ENCODE measurements at places on chromosomes 1 and 21.

GRCh38 chr1:55246896-55247295 lies 31.7 kb upstream of the USP24 start:
- no peak for DNase-seq

DNA sequence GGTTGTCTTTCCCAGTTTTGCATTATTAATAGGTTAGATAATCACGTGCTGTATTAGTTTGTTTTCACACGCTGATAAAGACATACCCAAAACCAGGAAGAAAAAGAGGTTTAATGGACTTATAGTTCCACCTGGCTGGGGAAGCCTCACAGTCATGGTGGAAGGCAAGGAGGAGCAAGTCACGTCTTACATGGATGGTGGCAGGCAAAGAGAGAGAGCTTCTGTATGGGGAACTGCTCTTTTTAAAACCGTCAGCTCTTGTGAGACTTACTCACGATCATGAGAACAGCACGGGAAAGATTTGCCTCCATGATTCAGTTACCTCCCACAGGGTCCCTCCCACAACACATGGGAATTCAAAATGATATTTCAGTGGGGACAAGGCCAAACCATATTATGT lies 2.3 kb upstream of the VCAM1 start:
- DNase-seq, result no peak

- no peak for DNase-seq
Measured at GRCh38 chr1:16152481-16153087, 3.3 kb downstream of the EPHA2 start.

DNA sequence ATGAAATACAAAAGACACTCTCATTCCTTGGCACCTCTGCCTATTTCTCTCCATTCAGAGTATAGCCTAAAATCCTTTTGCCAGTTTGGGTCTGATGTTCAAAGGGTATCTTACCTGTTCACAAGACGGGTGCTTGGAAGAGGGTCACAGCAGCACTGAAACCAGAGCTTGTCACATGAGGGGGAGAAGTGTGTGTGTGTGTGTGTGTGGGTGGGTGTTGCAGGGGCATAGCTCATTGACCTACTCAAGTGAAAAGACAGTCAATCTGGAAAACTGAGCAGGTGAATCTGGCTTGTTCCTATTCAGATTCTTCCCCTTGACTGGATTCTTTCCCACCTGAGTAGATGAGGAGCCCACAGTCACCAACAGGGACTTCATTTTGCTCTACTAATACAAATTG lies 63.9 kb downstream of the KCTD3 start:
- DNase-seq, result no peak

DNA sequence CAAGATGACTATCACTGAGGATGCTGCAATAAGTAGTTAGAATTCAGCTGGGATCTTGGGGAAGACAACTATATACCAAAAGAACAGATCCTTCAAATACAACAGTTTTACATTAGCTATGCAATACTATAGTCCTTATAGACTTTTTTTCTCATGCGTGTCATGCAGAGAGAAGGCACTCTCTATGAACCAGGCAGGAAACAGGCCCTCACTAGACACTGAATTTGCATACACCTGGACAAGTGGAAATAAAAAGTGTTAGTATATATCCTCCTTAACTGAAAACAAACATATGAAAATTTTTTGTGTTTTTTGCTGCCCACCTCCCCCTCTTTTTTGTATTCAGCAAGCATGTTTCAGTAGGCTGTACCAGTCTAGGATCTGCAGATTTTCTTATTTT lies 29.9 kb downstream of the TMCO1 start:
- DNase-seq, result no peak

GRCh38 chr21:21631961-21632360 lies 633.8 kb downstream of the NCAM2 start:
- no peak for DNase-seq

- DNase-seq, result no peak
Measured at GRCh38 chr1:41528106-41528505, 43.6 kb upstream of the EDN2 start.

DNA sequence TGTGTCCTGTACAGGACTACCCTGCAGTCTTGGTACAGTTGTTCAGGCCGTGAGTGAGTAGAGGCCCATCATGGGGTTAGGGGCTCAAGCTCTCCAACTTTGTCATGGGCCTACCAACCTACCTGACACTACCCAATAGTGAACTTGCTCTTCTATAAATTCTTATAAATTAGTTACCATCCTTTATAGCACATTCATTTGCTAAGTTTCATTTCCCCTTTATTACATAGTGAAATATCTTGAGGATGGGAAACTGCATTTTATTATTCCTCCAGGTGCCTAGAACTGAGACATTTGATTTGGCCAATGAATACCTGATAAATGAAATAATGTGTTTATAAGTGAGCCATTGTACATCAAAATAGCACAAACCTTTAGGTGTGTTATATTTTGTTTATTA lies 9.1 kb upstream of the CTH start:
- no peak for DNase-seq

- DNase-seq, result peak; percentile 20
Measured at GRCh38 chr1:237864338-237865244, 26.1 kb downstream of the ZP4 start.

GRCh38 chr1:237763751-237764150 lies 127.0 kb downstream of the ZP4 start:
- DNase-seq, result no peak

- no peak for DNase-seq
Measured at GRCh38 chr1:27686223-27686990, 14.4 kb upstream of the IFI6 start.

GRCh38 chr1:246104927-246105326 lies 402.2 kb downstream of the SMYD3 start:
- no peak for DNase-seq

- no peak for DNase-seq
Measured at GRCh38 chr1:22317231-22317919, 134.3 kb upstream of the ZBTB40 start.

DNA sequence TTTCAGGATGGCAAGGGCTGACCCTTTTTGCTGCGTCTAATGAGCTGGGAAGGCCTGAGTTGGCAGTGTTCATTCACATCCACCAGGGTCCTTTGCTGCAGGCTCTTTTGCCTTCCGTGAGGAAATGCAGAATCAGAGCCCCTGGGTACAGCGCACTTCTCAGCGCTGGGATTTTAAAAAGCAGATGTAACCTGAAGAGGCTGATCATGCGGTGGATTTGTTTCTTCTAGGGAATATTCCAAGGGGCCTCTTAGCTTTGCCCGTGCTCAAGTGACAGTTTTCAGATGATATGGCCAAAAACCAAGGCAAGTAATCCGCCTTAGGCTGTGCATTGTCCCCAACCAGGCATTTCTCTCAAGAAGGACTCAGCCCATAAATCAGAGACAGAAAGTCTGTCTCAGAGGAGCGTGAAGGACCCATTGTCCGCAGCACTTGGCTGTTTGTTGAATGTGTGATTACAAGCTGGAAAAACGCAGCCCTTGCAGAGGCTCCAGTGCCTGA lies 237.6 kb downstream of the PTPRC start:
- no peak for DNase-seq

- no peak for DNase-seq
Measured at GRCh38 chr1:82094136-82094535, 293.4 kb downstream of the ADGRL2 start.

- DNase-seq, result no peak
Measured at GRCh38 chr21:39012326-39013230, 170.7 kb downstream of the PSMG1 start.

DNA sequence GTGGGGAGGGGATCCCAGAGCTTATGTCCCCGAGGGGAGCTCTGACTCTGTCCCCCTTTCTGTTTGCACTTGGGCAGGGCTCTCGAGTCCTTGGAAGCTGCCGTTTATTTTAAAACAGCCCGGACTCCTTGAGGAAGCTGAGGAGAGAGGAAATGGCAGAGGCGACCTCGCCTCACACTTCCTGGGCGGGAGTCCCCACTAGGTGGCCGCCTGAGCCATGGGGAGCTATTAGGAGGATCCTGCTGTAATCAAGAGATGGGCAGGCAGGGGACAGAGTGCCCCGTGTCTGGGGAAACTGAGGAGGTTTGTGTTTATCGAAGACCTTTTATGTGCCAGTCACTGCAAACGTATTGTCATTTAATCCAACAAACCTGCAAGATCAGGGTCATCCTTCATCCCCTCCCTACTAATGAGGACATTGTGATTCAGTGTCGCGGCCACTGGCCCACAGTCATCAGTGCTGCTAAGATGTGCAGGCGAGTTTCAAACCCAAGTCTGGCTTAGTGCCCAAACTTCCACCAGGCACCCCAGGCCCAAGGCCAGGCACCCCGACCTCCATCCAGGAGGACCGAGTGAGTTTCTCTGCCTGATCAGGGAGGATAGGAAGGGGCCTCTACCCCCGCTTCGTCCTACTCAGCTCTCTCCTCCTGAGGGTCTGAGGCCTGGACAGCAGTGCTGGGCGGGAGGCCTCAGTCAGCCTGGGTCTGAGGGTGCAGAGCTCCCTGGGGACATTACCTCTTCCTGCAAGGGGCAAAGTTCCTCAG lies 316.9 kb upstream of the VAMP3 start:
- DNase-seq, result no peak

- DNase-seq, result no peak
Measured at GRCh38 chr1:212759683-212760082, 31.9 kb downstream of the NSL1 start.

GRCh38 chr1:12191242-12192032 lies 24.6 kb downstream of the TNFRSF1B start:
- no peak for DNase-seq

DNA sequence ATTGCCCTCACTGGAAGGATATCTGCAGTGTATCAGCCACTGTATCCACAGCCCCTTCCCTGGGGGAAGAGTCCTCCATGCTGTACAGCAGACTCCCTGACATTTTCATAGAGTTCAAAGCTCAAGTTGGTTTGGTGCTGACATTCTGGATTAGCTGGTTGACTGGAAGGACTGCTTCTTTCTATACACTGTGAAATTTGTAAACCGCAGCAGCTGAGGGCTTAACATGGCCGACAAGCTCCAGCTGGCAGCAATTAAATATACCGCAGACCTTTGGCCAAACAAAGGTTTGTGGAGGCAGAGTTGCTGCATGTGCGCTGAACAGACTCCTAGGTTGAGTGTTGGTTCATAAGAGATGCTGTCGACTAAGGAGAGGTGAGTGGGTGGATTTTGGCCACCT lies 126.4 kb downstream of the DHRS3 start:
- no peak for DNase-seq

- DNase-seq, result no peak
Measured at GRCh38 chr1:61687901-61688300, 37.0 kb downstream of the TM2D1 start.

DNA sequence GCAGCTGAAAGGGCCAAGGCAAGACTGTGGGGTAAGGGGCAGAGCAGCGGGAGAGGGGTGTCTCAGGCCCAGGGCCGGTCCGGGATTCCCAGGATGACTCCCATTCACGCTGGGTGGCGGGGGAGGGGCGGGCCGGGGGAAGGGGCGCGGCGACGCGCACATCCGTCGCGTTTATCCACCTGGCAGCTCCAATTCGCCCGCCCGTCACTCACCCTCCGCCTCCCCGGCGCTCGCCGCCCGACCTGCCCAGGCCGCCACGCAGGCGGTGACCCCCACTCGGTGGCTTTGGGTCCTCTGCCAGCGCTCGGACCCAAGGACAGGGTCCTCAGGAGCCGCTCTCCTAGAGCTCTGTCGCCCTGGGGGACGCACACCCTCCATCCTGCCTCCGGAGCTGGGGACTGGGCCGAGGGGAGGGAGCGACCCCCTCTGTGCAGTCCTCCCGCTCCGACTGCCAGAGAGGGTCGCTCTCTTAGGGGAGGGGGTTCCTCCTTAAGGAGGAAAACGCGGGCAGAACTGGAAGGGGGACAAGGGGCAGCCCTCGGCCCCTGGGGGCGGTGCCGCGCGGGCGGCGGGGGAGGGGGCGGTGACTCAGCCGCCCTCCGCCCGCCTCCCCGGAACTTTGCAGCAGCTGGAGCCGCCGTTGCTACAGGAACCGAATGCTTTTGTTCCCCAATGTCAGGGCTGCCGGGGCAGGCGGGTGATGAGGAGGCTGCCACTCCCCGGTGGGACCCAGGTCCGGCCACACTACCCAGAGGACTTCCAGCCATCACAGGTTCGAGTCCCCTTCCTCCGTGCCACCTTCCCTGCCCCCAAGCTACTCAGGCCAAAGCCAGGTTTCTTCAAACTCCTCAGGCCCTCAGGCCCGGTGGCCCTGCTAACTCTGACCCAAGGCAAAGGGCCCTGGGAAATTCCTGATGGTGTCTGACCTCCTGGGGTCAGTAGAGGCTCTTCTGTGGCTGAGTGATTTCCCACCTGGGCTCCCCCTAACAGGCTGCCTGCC lies 3.4 kb downstream of the ADGRB2 start:
- peak; percentile 82 for DNase-seq

DNA sequence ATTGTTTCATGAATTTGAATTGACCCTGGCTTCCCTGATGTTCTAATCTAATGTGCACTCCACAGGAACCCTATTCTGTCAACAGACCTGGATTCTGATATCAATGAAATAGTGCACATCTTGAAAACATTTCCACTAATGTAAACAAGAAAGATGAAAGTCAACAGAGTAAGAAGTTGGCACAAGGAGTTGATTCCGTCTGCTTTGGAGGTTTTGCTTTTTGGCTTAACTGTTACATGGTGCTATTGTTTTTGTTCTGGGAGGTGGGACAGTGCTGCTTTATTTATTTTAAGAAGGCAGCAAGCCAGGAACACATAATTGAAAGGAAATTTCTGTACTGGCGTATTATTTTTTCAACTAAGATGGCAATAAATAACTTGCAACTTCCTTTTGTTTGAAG lies 73.3 kb downstream of the LEPR start:
- no peak for DNase-seq

GRCh38 chr1:30187413-30188023 lies 535.9 kb downstream of the MATN1 start:
- DNase-seq, result no peak

- no peak for DNase-seq
Measured at GRCh38 chr1:56509713-56510641, 69.4 kb downstream of the PLPP3 start.

DNA sequence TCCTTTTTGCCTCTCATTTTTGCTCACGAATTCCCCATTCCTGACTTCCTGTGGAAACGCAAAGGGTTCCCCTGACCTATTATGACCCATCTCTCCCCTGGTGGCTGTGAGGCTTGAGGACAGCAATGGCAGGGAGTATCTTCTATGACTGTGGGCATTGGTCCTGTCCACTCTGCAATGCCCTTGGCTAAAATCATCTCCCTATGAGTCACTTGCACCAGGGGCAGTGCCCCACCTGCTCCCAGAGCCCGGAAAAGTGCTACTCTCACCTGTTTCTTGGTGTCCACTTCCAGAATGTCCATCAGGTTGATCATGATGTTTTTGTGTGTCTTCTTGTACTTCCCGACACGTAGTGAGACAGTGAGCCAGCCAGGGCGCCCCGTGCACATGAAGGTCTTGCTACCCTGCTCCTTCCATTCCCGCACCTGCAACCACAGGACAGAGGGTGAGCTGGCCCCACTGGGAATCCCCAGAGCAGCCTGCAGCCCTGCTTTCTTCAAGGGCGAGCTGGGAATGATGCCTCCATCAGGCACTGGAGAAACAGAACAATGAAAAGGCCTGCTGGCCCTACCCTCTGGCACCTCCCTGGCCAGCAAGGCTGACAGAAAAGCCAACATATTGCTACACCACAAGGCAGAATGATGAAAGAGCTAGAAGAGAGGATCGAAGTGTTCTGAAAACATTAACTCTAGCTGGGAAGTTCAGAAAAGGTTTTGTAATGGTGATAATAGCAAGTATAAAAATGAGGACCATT lies 3.5 kb downstream of the DHCR24 start:
- DNase-seq, result no peak

- DNase-seq, result no peak
Measured at GRCh38 chr1:161933592-161934588, 89.8 kb downstream of the OLFML2B start.
